NCI-H526 treated with DMSO at 0.1 percent for 48 hours (cell line): ENCODE measurements at places on chromosomes 5 and 9.

DNA sequence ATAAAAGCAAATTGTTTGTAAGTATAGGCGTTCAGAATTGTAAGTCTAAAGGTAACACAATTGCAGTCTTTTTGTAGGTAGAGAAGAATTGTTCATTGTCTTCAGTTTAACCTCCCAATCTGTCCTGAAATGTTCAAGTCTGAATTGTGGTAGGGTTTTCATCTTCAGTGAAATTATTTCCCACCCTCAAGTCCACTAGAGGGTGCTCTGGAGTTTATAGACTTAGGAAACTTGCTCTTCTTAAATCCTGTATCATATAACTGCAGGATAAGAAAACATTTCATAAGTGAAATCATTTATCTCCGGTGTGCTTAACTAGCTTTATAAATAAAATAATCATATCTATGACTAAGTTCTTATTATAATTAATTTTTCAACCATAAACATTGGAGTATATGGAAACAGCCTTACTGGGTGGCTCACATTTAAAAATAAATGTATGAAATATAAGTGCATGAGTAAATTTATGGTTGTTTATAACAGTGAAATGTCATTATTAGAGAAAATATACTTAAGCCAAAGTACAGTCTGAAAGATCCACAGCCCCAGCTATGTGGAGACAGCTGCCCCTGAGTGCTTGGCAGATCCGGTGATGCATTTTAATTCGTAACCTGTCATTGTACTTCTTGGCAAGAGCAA lies 182.4 kb upstream of the OTULINL start:
- peak; percentile 19 for DNase-seq

DNA sequence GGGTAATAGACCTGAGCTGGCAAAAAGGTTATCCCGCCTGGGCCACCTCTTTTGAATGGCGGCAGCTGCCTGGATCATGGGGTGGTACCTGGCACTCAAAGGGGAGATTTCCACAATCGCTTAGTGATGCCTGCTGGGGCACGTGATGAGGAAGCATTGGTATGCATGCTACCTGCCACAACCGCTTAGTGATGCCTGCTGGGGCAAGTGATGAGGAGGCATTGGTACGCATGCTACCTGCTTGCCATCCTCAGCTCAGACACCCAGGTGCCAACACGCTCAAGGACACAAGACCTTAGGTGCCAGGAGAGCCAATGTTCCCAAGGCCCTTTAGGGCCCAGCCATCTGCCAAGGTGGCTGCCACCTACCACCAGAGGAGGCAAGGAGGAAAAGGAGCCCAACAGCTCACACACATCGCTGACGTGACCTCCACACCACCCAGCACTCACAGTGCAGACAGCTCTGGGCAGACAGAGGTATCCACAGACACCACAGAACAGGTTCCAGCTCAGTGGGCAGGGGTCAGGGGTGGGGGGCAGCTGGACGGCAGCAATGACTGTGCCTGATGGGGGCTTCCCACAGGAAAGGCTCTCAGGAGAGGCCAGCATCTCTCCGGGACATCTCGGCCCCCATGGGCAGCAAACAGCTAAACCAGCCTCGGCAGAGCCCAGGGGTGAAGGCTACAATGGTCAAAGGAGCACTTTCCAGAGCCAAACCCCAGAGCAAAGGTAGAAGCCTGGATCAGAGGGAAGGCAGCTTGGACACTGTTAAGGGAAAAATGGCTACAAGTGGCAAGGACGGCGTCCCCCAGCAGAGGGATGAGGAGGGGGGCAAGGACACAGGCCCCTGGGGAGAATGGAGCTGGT lies 43.0 kb upstream of the SARDH start:
- no peak for DNase-seq

- no peak for DNase-seq
These were observed 21.7 kb downstream of the SMARCA2 start for GRCh38 chr9:2036844-2037243.

DNA sequence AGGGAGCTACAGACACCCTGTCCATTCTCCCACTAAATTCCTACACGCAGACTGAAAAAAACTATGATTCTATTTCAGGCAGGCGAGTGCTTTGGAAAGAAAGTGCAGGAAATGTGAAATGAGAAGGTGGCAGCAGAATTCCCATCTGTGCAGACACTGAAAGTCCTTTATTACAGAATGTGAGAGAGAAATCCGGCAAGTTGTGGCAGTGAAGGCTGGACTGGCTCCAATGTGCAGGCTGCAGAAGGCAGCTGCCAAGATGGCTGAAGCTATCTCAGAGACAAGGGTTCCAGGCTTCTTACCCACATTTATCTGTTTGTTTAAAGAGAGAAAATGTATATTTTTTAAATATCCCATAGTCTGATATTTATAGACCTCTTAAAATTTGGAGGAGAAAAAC lies 161.8 kb upstream of the VLDLR start:
- DNase-seq, result no peak

DNA sequence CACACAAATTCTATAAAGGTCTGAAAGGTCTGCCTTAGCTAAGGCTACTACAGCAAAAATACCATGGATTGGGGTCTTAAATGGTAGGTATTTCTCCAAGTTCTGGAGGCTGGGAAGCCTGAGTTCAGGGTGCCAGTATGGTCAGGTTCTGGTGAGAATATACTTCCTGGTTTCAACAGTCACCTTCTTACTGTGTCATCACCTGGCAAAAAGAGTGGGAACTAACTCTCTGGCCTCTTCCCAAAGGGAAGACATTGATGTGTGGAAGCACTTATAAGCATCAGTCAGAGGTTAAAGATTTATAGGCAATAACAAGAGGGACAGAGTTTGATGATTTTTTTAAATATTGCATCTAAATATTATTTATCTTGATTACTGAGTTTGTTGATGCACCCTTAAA lies 53.0 kb downstream of the ZNF622 start:
- no peak for DNase-seq

DNA sequence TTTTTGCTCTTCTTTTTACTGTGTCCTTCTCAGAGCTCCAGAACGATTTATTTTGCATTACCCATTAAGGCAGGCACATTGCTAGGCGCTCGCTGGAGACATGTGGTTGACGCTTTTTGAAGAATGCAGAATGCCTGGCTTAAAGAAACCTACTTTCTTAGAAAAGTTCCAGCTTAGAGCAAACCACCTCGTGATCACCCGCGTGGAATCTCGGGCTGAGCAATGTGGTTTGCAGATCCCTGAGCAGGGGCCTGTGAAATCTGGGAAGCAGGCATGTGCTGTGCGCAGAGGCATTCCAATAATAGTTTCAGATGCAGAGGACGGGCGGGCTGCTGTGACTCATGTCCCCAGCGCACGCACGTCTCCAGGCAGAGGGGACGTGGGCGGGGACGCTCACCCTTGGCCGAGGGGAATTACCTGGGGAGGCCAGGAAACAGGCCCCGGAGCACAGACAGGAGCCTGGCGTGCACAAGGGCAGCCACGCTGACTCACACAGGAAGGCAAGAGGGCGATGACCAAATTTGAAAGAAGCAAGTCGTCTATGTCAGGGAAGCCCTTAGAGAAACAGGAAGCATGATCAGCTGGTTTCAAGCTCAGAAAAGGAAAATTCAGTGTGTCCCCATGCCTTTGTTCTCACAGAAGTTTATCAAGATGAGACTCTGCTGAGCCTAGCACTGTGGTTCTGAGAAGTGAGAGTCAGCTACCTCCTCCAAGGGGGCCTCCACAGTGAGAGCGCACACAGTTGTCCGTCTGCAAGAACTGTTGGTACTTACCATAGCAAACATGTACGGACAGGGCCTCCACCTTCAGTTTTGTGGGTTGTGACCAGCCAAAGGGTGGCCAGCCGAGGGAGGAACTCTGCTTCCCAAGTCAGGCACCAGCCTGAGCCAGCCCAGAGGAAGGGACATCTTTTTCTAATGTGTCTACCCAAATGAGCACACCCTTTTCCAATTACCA lies 218.6 kb downstream of the PIK3R1 start:
- no peak for DNase-seq

- no peak for DNase-seq
These were observed 182.5 kb downstream of the TTLL11 start for GRCh38 chr9:121910491-121911040.

- DNase-seq, result no peak
These were observed 720.6 kb downstream of the PTPRD start for GRCh38 chr9:9892217-9892616.

- no peak for DNase-seq
These were observed 352.5 kb upstream of the NUDT12 start for GRCh38 chr5:103915081-103915480.

DNA sequence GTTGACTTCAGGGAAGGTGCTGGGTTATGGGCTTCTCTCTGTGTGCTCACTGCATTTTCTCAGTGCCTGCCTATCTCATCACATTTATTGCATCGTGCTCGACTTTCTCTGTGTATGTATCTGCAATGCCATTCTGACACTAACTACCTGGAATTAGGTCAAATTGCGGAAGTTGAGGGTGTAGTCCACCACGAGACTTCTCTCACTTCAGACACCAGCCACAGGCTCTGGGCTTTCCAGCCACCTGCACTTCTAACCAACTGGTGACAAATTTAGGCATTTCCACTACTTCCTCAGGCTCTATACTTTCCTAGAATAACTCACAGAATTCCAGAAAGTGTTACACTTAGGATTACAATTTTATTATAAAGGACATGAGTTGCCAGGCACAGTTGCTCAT lies 188.6 kb upstream of the ZNF608 start:
- DNase-seq, result no peak
